ENCODE measurements at places on chromosomes 6 and 20.

- no peak for DNase-seq
Observed at GRCh38 chr6:104788400-104788799, 71.3 kb downstream of the HACE1 start.

GRCh38 chr6:106637717-106638341 lies 8.5 kb downstream of the QRSL1 start:
- no peak for DNase-seq

GRCh38 chr6:91149246-91149955 lies 562.5 kb upstream of the MAP3K7 start:
- DNase-seq = no peak

DNA sequence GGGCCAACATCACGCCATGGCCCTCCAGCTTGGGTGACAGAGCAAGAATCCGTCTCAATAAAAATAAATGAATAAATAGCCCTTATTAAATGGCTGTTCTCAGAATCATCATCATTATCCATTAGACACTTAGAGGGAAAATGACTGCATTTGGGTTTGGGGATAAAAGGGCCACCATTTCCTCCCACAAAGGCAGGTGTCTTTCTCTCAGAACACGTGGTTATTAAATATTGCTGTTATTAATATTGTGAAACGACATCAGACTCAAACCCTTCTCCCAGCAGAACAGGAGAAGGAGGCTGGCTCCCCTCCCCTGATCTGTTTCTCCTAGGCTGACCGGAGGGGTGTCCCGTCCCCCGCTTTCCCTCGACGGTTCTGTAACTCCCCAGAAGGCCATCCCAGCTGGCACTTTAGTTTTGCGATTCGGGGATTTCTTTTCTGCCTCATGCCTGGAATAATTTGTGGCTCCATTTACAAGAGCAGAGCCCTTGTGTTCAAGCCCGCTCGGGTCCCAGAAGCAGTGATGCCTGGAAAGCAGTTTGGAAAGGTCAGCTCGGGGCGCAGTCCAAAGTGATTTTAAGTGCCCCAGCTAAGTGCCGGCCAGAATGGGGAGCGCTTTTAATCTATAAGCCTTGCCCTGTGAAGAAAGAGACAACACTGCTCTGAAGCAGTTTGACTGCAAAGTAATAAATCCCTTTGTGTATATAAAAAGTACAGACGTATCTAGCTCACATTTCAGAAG lies 41.9 kb downstream of the EYA2 start:
- DNase-seq = no peak

DNA sequence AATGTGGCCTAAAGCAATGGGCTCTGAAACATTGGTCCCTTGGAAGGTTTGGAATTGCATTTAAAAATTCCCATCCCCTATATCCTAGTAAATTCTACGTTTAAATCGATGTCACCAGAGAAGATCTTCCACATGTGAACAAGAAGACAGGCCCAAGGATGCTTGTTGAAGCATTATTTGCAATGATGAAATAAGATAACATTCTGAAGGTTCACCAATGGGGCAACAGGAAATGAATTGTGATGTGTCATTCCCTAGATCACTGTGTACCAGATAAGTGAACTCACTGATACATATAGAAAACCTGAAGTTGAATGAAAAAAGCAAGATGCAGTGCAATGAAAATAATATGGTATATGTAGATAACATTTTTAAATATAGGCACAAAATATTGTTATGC lies 464.3 kb upstream of the BTBD3 start:
- no peak for DNase-seq

DNA sequence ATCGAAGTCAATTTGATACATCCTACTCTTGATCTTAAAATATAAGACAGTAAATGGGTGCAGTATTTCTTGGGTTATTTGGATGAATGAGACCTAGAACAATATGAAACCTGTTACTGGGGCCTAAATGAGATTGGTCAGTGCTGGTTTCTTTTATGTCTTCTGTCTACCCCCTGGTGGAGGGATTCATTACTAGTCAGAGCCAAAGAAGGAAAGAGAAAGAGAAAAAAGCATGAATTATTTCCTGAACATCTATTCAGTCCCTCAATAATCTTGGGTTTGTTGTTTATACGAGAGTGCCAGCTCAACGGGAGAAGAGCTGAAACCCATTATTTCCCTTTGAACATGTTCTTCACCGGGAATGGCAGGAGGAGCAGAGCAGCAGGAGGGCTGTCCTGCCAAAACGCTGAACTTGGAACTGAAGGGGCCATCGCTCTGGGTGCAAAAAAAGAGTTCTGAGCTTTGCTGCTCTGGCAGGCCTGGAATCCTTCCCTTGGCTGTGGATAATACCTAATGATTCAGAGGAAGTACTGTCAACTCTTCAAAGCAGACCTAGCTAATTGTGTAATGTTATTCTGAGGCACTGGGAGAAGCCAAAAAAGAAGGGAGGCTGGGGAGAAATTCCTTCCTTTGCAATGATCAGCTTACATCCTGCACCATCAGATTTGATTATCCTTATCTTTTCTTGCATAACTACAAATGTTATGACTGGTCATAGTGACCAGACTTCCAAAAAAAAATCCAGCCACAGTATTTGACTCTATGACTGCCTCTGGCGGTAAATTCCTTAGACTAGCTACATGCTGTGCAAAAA lies 72.0 kb downstream of the BLOC1S5 start:
- peak; percentile 33 for DNase-seq

GRCh38 chr6:3608159-3608558 lies 143.4 kb downstream of the PXDC1 start:
- no peak for DNase-seq

GRCh38 chr20:19257865-19258264 lies 45.4 kb downstream of the SLC24A3 start:
- no peak for DNase-seq

GRCh38 chr6:166253281-166253681 lies 54.9 kb downstream of the PRR18 start:
- DNase-seq = peak; percentile 80
